Activated gamma-delta T cell (primary cell): ENCODE measurements at places on chromosomes 11 and 22.

DNA sequence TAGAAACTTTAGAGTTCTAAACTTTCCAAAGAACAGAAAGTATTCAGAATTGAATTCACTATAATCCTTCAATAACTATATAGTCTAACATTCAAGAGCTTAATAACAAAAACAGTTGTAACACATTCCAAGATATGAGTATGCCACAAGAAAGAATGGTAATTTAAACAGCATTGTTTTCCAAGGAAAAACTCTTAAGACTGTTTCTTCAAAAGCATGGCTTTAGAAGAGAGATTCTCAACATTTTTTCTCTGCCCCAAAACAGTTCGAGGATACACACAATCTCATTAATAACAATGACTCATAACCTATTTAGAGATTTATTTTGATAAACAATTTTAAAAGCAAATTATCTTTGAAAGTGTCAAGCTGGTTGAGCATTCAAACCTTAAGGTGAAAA is 16.7 kb upstream of the ARHGAP32 start:
- DNase-seq, result no peak

DNA sequence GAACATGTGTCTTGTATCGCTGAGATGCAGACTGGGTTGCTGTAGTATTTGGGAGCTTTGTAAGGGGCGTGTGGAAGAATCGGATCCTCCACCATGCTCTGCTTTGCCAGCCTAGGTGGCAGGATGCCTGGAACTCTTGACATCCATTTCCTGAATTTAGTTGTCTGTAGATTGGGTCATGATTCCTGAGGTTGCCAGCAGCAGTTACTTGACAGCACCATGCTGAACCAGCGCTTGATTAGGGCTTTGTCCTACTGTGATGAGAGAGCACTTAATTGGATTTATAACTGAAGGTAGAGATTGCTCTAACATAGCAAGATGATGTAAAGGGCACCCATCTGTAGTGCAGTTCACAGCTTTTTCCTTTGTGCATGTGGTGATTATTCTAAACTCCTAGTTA is 75.6 kb upstream of the HORMAD2 start:
- no peak for DNase-seq

DNA sequence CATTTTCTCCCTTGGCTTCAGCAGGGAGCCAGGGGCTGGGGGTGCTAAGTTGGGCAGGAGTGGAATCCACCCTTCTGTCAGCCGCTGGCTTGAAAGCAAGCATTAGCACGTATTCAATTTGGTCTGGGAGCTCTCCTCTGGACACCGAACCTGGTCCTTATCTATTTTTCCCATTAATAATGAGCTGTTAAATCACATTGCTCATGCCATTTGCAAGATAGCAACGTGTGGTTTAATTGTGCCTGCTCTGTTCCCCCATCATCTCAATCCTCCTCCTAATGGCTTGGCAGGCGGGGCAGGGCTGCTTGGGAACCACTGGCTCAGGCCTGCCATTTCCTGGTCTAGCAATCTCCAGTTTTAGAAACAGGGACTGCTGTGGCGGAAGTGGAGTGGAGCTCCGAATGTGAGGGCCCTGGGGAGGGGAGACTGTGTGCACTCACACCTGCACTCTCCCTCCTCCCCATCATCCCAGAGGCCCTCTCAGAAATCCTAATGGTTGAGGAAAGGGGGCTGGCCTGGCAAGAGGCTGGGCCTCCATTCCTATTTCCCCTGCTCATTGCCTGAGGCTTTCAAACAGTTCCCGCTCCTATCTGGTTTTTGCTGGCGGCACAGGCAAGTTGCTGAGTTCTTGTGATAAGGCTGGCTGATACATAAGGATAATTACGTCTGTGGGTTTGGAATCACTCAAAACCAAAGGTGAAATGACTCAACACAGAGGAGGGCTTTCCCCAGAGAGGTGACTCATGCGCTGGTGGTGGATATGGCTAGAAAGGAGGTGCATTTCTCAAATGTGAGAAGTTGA is 201.2 kb upstream of the E2F8 start:
- DNase-seq, result no peak

DNA sequence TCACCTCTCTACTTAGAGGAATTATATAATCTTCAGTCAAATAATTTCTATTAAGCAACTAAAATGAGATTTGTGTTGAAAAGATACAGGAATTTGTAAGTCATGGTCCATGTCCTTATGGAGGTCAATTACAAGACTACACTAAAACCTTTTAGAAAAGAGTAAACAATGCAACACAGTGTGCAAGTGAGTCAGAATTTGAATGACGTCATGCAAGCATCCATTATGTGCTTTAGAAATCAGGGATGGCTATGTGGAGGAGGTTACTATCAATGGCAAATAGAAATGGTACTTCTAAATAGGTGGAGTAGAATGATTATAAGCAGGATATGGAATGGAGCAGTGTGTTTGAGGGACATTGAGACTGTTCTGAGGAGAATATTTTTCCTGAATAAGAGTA is 16.6 kb downstream of the OR10D3 start:
- DNase-seq, result no peak

DNA sequence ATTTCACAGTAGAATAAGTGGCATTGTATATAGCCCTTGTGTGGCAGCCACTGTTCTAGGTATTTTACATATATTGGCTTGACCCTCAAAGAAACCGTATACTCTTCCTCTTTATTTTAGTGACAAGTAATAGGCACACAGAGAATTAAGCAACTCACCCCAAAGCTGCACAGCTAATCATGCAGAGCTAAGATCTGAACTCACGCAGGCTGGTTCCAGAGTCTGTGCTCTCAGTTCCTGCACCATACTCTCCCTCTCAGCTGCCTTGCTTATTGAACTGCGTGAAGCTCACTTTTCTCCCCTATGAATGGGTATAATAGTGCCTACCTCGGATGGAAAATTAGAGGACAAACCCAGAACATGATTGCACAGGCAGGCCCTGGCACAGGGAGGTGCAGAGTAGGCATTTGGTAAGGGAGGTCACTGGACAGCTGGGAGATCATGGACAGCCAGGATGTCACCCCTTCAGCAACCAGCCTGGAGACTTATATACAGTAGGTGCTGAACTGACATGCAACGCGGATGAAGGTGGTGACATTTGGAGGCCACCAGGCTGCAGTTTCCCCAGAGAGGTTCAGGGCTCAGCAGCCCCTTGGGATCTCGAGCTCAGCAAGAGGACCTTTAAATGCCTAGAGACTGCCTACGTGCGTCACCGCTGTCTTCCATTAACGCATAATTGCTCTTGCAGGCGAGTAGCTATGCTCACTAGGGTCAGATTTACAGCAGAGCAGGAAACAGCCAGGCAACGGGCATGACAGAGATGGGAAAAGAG is 78.4 kb upstream of the TP53I11 start:
- no peak for DNase-seq

- DNase-seq, result no peak
Observed at GRCh38 chr22:41838842-41839618, 6.1 kb downstream of the SREBF2 start.

- DNase-seq, result no peak
Observed at GRCh38 chr11:64449381-64450167, 90.6 kb downstream of the RPS6KA4 start.

DNA sequence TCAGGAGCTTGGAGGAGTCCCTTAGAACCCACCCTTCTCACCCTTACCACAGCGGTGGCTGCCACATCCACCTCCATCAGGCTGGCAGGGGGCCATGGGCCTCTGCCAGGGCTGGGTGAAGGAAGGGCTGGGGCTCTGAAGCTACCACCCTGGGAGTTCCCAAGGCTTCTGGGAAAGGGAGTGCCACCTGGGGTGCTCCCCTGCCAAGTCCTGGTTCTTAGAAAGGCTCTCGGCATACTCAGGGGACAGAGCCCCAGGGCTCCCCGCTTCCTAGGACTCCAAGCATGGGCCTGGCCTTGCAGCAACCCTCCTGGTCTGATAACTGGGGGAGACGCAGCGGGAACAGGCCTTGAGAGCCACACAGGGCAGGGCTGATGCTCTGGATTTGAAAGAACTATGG is 438 bp upstream of the PLA2G3 start:
- DNase-seq, result no peak

DNA sequence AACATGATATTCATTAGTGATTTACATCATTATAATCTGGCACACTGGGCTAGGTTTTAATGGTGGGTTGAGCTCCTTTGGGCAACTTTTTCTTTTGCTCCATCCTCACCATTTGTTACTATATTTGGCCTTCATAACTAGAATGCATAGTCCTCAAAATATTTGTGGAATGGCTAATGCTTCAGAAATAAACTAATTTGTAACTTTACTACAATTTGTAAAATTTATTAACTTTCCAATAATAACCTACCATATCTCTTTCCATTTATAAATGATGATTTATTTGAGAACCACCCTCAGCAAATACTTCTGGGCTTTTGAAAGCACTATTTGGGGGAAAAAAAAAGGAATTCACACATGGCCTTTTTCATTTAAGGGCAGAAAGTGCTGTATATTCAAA is 79.7 kb downstream of the LARGE2 start:
- no peak for DNase-seq

DNA sequence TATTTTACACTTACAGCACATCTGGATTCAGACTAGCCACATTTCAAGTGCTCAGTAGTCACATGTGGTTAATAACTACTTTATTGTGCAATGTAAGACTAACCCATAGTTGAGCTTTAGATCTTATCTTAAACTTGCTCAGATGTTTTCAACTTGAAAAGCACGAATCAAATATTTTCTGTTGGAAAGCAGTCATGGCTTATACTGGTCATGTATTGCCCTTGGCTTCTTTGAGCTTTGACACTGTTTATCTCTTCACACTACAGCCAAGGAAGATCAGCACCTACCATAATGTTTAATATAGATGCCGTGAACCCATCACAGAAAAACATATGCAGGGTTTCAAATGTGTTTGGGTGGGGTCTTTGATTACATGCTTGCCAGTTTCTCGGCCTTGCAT is 4.4 kb downstream of the RBX1 start:
- no peak for DNase-seq

DNA sequence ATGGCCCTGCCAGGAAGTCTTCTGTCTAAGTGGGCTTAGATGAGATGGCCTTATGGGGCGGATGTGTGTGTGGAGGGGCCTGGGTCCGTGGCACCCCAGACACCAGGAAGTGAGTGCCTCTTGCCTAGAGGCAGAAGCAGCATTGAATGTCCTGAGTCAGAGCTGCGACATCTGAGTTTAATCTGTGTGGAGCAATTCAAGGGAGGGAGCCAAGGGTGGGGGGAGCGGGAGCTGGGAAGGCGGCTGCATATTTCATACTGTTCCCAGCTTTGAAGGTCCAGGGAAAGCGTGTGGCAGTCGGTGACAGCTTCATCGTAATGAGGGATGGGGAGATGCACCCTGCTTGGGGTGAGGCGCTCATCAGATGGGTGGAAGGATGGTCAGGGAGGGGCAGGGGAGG is 73.5 kb upstream of the THY1 start:
- DNase-seq, result no peak

DNA sequence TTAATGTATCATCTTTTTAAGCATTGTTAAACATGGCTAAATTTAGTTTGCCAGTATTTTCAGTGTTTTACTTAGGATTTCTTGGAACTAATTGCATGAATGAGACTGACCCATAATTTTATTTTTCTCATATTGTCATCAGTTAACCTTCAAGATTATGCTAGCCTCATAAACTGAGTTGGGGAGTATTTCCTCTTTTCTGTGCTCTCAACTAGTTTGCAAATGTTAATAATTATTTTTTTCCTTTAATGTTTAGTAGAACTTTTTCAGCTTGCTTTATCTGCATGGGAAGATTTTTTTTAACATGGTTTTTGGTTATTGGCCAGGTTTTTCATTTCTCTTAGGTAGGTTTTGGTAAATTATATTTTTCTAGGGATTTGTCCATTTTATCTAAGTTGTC is 235.4 kb upstream of the SESN3 start:
- DNase-seq, result no peak

GRCh38 chr11:110716361-110716760 is 4.1 kb upstream of the ARHGAP20 start:
- no peak for DNase-seq

DNA sequence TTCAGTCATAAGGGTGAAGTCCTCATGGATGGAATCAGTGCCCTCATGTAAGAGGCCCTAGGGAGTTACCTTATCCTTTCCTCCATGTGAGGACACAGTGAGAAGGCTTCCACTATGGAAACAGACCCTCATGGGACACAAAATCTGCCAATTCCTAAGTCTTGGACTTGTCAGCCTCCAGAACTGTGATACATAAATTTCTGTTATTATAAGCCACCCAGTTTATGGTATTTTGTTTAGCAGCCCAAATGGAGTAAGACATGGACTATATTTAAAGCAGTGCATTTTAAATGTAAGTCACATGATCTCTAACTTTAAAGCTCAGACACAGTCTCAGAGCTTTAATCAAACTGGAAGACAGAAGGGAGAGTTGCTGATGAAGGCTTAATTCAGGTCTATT is 619.8 kb upstream of the CHORDC1 start:
- DNase-seq, result no peak

- DNase-seq, result no peak
Observed at GRCh38 chr22:48753752-48754517, 1073.7 kb downstream of the BRD1 start.

GRCh38 chr11:69729252-69729651 is 25.4 kb upstream of the FGF19 start:
- DNase-seq, result no peak
